Liver (tissue), 10 donors: ENCODE measurements at places on chromosomes 12 and 14.

- H3K27ac ChIP-seq = no peak overlapping the region
- no peaks in the 10 kb centered on the region for H3K4me1 ChIP-seq
- no peaks in the 10 kb centered on the region for H3K36me3 ChIP-seq
- no peak overlapping the region for H3K4me3 ChIP-seq
These were observed 29.2 kb downstream of the PRMT8 start for GRCh38 chr12:3520168-3520567.

DNA sequence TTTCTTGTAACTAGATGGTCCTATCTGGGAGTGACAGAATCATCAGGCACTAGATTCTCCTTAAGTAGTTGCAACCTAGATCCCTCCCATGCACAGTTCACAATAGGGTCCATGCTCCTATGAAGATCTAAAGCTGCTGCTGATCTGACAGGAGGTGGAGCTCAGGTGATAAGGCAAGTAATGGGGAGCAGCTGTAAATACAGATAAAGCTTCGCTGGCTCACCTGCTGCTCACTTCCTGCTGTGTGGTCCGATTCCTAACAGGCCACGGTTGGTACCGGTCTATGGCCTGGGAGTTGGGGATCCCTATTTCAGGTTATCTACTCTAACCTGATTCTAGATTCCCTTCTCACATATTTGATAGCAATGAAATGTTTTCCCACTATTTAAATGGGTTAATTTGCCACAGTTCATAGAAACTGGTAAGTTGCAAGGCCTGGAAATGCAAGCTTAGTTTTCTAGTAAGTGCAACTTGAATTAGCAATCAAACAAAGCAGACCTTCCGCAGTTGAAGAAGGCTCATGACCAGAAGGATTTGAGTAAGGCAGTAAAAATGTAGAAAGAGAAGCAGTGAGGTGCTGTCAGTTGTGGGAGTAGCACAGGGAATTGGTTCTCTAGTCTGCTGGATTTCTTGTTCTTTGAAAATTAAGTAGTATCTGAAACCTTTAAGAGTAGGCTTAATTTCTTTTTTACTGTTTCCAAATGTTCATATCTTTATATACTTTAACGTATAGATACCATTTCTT is 332.3 kb downstream of the EGLN3 start:
- H3K4me3 ChIP-seq = no peak overlapping the region
- no peaks in the 10 kb centered on the region for H3K4me1 ChIP-seq
- H3K27ac ChIP-seq = no peak overlapping the region
- DNase-seq = no peak

DNA sequence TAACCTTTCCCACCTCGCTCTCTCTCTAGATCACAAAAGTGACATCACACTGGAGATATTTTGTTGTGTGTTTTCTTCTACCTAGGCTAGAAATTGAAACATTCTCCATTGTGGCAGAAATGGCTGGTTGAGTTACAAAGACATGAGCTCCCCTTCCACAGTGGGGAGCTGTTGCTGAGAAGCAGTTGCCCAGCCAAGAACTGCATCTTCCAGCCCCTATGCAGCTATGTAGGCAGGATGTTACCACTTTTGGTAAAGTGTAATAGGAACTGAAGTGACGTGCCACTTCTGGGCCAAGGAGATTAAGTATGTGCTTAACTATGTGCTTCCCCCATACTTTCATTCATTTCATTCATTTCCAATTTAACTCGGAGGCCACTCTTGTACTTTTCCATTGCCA is 138.7 kb upstream of the E2F7 start:
- no peaks in the 10 kb centered on the region for H3K27me3 ChIP-seq
- no peaks in the 10 kb centered on the region for H3K4me1 ChIP-seq
- H3K36me3 ChIP-seq = no peaks in the 10 kb centered on the region
- H3K4me3 ChIP-seq = no peak overlapping the region
- no peak overlapping the region for H3K27ac ChIP-seq

- H3K4me3 ChIP-seq = no peak overlapping the region
- no peak overlapping the region for H3K27ac ChIP-seq
- peaks cover 4% of the 10 kb centered on the region for H3K4me1 ChIP-seq
- no peaks in the 10 kb centered on the region for H3K27me3 ChIP-seq
- H3K36me3 ChIP-seq = no peaks in the 10 kb centered on the region
- no peak for DNase-seq
These were observed 132.8 kb downstream of the DACT1 start for GRCh38 chr14:58770491-58770982.

GRCh38 chr12:69360348-69360672 is 767 bp downstream of the YEATS4 start:
- H3K27me3 ChIP-seq = no peaks in the 10 kb centered on the region
- H3K36me3 ChIP-seq = no peaks in the 10 kb centered on the region
- peak overlapping the region; percentile 60 for H3K27ac ChIP-seq
- H3K4me3 ChIP-seq = peak overlapping the region; percentile 48
- H3K4me1 ChIP-seq = peaks cover 15% of the 10 kb centered on the region

DNA sequence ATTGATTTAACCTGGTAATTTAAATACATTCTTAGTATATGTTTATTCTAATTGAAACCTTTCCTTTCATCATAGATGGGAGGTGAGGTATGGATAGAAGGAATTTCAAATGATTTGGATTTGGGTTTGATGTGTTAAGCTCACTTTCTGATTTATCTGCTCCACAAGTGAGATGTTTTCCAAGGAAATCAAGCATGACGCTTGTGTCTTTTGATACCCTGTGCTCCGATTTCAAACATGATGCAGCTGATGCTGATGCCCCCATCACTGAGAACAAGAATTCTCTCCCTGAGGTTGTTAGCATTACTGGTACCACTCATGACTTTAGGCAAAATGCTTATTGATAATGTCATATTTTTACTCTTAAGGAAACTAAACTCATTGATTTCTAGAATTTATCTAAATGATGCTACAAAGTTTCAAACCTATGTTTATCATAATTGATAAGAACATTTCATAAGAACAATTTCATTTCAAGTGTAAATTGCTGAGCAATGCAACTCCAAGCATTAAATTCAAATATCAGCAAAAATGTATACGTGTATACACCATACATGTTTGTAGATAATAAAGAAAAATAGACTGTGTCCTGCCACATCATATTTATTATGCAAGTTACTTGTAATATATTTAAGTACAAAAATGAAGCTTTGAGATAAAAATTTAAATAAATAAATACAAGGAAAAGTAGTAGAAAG is 75.5 kb upstream of the LRIG3 start:
- no peaks in the 10 kb centered on the region for H3K36me3 ChIP-seq
- H3K27ac ChIP-seq = no peak overlapping the region
- H3K27me3 ChIP-seq = no peaks in the 10 kb centered on the region
- no peaks in the 10 kb centered on the region for H3K4me1 ChIP-seq

GRCh38 chr14:67768219-67768618 is 48.2 kb downstream of the ZFYVE26 start:
- no peaks in the 10 kb centered on the region for H3K27me3 ChIP-seq
- H3K4me3 ChIP-seq = no peak overlapping the region
- peaks cover 52% of the 10 kb centered on the region for H3K36me3 ChIP-seq
- no peaks in the 10 kb centered on the region for H3K4me1 ChIP-seq
- no peak overlapping the region for H3K27ac ChIP-seq

DNA sequence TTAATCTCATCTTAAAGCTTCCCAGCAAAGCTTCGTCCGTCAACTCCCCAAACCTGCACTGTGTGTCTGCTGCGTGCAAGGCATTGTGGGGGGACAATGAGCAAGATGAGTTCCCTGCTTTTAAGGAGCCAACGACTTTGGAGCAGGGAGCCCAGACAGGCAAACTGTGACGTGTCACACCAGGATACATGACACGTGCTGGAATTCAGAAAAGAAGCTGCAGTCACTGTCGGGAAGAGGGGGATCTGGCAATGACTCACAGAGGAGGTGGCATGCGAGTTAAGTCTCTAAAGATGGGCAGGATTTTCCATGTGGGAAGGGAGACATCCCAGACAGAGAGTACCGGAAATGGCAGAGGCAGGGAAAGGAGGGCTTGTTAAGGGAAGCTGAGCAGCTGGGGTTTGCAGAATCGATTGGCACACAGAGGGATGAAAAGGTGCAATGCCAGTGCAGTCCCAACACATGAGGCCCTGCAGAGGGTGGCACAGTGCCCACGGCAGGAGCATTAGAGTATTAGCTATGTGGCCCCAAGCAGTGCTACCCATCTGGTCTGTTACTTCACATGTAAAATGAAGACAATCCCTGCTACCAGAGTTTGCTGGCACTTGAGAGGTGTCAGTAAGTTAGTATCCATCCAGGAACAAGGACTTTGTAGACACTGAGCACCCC is 52.9 kb downstream of the SETD3 start:
- DNase-seq = no peak
- no peaks in the 10 kb centered on the region for H3K27me3 ChIP-seq
- peaks cover 13% of the 10 kb centered on the region for H3K36me3 ChIP-seq
- H3K27ac ChIP-seq = no peak overlapping the region
- peaks cover 6% of the 10 kb centered on the region for H3K4me1 ChIP-seq

- H3K27me3 ChIP-seq = no peaks in the 10 kb centered on the region
- no peak for DNase-seq
- no peak overlapping the region for H3K27ac ChIP-seq
- H3K4me1 ChIP-seq = no peaks in the 10 kb centered on the region
- no peaks in the 10 kb centered on the region for H3K36me3 ChIP-seq
These were observed 119.4 kb downstream of the CAND1 start for GRCh38 chr12:67388331-67389138.

DNA sequence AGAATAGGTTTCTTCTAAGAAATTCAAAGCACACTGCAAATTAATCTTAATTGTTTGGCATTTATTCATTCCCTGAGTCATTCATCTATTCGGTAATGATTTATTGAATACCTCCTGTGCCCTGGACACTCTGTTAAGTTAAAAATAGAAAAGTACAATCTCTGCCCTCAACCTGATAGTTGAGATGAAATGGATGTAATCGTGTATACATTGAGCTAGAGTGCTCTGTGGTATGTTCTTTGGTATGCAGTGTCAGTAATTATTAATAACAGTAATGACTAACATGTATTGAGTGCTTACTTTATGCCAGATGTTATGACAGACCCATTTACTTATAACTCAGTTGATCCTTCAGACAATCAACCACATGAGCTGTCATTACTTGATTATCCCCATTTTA is 47.6 kb downstream of the UTP20 start:
- no peak overlapping the region for H3K4me3 ChIP-seq
- no peaks in the 10 kb centered on the region for H3K27me3 ChIP-seq
- H3K36me3 ChIP-seq = peaks cover 28% of the 10 kb centered on the region

GRCh38 chr14:53062856-53063255 is 90.3 kb downstream of the DDHD1 start:
- H3K27ac ChIP-seq = no peak overlapping the region
- no peaks in the 10 kb centered on the region for H3K36me3 ChIP-seq
- H3K4me3 ChIP-seq = no peak overlapping the region
- no peaks in the 10 kb centered on the region for H3K27me3 ChIP-seq

- H3K27ac ChIP-seq = no peak overlapping the region
- no peak overlapping the region for H3K4me3 ChIP-seq
- H3K4me1 ChIP-seq = peaks cover 20% of the 10 kb centered on the region
- DNase-seq = no peak
These were observed 8.4 kb downstream of the FBXO33 start for GRCh38 chr14:39423793-39424192.

- H3K4me3 ChIP-seq = no peak overlapping the region
- H3K27ac ChIP-seq = no peak overlapping the region
- H3K36me3 ChIP-seq = peaks cover 53% of the 10 kb centered on the region
- no peaks in the 10 kb centered on the region for H3K27me3 ChIP-seq
These were observed 13.6 kb downstream of the YARS2 start for GRCh38 chr12:32742133-32742532.
